ENCODE measurements at places on chromosomes 7 and 10.

DNA sequence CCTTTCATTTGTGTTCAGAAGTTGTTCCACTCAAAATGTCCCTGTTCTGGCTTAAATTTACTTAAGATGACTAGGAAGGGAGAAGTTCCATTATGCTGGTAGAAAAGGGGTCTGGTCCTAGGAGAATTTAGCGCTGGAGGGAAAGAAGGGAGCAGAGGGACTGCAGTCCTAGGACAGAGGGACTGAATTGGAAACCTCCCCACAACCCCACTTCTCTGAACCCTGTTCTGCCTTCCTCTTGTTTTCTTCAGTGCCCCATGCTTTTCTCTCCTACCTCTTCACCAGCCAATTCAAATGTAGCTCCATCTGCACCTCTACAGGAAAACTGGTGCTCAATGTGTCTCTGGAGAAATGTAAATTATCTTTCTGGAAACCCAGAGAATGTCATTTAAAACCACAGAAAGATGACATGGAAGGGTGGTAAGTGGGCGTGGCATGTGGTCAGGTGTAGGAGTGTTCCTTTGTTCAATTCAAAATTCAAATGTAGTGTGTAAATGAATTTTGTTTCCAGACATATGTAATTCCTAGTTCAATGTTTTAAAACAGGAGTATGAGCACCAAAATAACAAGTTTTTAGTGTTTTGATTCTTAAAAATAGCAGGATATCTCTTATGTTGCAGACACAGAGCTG, 24.0 kb upstream of the RHOBTB1 start:
- no peak for DNase-seq

- no peak for DNase-seq
Measured at GRCh38 chr7:18276380-18276779, 219.2 kb upstream of the HDAC9 start.

GRCh38 chr10:14481752-14482151, 151.0 kb upstream of the FRMD4A start:
- DNase-seq: no peak

GRCh38 chr10:24313283-24313682, 104.3 kb downstream of the KIAA1217 start:
- no peak for DNase-seq

GRCh38 chr10:34607894-34608293, 207.2 kb downstream of the PARD3 start:
- DNase-seq: no peak

DNA sequence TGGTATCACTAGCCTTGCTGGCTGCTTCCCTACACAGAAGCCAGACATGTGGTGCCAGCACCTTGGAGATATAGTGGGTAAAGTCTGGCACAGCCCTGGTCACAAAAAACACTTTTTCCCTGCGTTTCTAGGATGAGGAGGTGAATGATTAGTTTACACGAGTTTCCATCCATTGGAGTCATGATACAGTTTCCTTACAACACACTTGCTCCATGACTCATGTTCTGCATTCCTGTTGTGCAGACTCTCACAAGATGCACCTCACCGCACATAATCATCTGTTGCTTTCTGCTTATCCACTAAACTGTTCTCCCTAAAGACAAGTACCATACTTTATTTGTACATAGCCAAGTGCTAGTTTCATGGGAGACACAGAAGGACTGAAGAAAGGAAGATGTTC, 747.1 kb upstream of the GALNT17 start:
- no peak for DNase-seq

GRCh38 chr7:42627101-42627500, 284.8 kb downstream of the C7orf25 start:
- no peak for DNase-seq

DNA sequence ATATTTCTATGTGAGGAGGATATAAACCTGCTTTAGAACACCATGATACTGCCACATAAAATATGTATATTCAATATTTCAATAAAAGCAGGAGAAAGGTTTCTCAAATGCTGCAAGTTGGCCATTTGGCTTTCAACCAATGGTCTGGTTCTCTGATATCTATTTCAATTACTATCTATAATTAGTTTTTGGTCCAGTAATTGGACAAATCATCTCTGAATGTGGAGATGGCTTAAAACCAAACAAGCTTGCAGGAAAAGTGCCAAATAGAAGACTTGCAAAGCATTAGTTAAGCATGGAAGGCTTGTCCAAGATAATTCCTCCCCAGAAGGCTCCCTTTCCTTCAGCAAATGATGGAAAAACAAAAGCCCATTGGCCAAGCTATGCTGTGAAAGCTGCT, 140.1 kb downstream of the CPEB3 start:
- no peak for DNase-seq

GRCh38 chr7:11343818-11344413, 370.2 kb downstream of the PHF14 start:
- no peak for DNase-seq

All from stimulated activated naive B cell treated with anti-CD40 and anti-IgM and Interleukin-4, amounts not matched to agents 10 μg/mL and 1 μg/mL and 100 μg/mL, for 72 hours (primary cell).